Activated CD4-positive, alpha-beta memory T cell treated with anti-CD3 and anti-CD28 coated beads for 36 hours (primary cell): ENCODE measurements at places on chromosomes 13 and 19. TPM values are rescaled to one million over a fixed set of nuclear protein-coding genes. Genes with fewer than 3 reads are reported as not detected.
A peak's percentile ranks its signal among the peaks of the same experiment; 100 is the strongest.

DNA sequence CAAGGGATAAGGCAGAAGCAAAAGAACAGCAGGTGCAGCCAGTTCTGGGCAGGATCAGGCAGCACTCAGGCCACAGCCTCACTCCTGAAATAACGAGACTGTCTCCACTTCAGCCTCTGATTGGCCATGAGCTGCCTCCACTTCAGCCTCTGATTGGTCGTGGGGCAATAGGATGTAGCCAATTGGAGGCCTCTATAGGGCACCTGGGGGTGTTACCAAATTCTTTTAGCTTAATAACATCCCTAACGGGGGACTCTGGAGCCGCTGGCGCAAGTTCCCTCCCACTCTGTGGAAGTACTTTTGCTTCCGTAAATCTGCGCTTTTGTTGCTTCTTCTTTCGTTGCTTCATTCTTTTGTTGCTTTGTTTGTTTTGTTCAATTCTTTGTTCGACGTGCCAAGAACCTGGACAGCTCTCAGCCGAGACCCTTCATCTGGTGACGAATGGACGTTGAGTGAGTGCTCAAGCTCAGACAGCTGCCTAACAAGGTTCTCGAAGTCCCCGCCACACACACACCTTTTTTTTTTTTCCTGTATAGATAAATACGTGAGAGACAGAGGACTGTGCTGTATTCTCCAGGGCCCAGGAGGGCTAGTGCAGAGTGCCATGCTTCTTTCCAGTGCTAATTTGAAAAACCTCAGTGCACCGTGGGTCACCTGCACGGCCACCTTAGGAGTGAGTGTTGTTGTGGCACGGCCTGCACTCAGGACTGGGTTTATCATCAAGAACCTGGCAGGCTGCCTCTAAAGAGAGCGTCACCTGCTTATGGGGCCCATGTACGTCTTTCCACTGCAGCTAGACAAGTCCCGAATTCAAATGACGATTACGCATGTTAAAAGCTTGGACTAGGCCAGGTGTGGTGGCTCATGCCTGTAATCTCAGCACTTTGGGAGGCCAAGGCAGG is 32.0 kb upstream of the TUBGCP3 start:
- DNase-seq, result no peak

DNA sequence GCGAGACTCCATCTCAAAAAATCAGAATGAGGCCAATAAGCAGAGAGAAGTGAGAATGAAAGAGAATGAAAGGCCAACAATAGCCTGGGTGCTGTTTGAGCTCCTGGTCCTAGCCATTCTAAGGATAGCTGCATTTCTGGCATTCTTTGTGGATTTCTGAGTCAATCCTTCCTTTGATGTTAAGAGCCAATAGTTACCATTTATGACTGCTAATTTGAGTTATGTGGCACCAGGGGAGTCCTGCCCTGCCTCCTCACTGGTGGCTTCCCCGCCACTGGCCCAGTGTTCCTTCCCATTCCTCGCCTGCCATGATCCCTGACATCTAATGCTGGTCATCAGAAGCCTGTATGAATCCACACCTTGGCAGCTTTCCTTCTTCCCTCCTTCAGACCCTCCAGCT is 991.2 kb downstream of the UQCRFS1 start:
- DNase-seq, result no peak

GRCh38 chr13:101915331-101915730 is 462.9 kb downstream of the ITGBL1 start:
- DNase-seq, result no peak

DNA sequence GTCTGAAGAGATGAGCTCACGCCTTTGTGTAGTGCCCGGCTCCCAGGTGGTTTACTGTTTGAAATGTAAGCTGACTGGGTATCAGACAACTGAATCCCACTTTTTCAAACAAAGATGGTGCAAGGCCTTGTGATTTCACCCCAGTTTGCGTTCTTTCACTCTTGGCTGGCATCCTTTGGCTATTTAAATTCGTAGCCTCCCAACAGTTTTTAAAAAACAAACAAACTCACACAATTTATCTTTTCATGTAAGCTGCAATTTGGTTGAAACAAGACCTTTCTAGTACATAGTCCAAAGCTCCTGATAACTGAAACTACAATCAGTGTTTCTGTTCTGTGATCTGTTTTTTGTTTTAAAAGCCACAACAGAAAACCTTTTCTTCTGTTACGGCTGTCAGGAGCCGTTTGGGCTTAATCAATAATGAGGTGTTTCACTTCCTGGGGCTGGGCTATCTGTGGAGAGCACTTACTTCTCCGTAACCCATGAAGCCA is 65.1 kb upstream of the NPAS1 start:
- peak; percentile 23 for DNase-seq

DNA sequence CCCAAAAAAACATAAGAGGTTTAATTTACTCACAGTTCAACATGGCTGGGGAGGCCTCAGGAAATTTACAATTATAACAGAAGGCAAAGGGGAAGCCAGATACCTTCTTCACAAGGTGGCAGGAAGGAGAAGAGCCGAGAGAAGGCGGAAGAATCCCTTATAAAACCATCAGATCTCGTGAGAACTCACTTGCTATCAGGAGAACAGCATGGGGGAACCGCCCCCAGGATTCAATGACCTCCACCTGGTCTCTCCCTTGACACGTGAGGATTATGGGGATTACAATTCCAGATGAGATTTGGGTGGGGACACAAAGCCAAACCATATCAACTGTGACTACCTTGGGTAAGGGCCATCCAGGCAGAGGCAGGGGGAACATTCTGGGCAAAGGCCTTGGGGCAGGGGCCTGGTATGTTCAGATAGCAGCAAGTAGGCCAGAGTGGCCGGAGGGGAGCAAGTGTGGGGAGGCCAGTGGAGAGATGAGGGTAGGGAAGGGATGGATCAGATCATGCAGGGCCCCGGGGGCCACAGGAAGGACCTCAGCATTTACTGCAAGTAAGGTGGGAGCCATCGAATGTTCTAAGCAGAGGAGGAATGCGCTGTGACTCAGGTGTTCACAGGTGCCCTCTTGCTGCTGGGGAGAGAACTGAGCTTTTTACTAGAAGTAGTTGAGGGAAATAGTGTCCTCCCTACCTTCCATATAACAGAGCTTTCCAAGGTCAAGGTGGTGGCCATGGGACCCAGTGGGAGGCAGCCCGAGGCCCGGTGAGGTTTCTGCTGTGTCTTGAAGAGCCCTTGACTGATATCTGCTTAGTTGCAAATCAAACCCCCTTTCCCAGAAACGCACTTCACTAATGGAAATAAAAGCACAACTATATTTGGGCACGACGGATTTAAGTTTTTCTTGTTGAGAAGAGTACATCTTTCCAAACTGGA is 18.0 kb downstream of the RAB3D start:
- no peak for DNase-seq

DNA sequence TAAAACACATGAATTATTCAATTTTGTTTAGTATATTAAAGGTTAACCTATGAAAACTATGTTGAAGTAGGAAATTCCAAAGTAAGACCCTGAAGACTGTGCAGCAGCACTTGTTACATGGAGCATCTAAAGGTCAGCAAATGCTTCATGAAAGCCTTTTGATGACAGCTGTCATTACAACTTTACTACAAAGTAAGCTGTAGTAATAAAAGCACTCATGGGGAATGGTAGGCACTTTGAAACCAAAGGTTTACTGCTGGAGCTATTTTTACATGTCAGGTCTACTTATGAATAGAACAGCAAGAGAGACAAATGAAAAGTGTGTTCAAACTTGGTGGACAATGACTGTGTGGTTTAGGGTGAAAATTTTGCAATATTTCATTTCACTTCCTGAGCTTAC is 672.5 kb upstream of the PCDH20 start:
- DNase-seq, result no peak

DNA sequence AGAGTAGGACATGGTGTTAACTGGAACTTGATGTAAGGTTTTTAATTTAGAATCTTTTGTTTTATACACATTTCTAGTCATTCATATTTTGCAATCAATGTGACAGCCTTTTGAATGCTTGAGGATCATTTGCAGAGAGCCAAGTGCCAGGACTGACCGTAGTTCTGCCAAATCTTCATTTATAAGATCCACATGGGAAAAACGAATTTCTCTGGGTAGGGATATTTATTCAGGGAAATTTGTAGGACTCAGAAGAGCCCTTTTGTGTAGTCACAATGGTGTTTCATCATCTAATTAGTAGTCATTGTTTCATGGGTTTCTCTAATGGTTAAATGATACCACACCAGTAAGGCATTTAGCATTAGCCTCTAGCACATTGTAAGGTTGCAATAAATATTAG is 161.1 kb downstream of the LMO7 start:
- no peak for DNase-seq

DNA sequence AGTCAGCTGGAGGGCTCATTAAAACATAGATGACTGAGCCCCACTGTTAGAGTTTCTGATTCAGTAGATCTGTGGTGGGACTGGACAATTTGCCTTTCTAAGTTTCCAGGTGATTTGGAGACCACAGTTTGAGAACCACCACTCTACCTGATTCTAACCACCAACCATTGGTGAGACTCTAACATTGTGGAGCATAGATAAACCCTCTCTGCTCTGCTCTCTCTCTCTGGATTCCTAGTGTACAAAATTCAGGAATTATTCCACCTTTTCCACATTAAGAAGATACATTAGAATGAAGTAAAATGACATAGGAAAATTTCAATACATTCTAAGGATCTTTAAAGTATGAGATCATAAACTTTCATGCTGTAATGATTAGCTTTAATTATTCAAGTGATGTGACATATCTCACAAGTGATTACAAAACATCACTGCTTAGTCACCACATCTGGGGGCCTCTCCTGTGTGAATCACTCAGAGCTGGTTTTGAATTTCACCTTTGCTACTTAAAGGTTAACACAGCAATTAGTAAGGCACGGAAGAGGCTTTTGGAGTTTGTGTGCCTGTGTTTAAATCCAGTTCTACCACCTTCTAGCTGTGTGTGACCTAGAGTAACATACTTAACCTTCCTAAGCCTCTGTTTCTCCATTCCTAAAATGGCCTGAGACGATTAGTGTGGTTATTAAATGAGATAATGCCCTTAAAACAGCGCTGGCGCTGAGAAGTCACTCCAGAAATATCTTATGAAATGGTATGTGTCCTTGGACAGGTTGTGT is 78.5 kb upstream of the NBEA start:
- no peak for DNase-seq

ZNF562 gene
- total RNA-seq, result 36.1 TPM

CPAMD8 gene
- 0.31 TPM for total RNA-seq

RAB11B gene
- 74.9 TPM for total RNA-seq

ZNF581 gene
- total RNA-seq, result 19.2 TPM
